GDM1 (cell line): ENCODE measurements at places on chromosomes 3 and 15.

DNA sequence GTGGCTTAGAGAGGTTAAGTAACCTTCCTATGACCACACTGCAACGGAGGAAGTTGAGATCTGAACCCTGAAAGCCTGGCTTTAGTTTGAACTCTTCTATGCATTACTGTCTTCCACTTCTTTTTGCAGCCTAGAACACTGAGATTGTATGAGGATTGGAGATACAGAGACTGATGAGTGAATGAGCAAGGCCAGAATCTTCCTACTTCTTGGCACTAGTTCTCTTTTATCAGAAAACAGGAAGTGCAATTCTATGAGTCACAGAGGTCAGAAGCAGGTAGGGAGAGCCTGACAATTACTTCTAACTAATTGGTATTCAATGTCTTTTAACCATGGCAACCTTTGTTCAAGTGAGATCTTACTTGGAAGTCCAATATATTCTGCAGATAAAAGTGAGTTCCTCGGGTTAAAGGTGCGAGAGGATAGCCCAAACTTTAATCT, 219.0 kb downstream of the SHQ1 start:
- no peak for DNase-seq

- no peak for DNase-seq
Measured at GRCh38 chr3:56468184-56469106, at the start of gene ERC2. TSS of gene ERC2 (minus strand) at chr3:56468467.

DNA sequence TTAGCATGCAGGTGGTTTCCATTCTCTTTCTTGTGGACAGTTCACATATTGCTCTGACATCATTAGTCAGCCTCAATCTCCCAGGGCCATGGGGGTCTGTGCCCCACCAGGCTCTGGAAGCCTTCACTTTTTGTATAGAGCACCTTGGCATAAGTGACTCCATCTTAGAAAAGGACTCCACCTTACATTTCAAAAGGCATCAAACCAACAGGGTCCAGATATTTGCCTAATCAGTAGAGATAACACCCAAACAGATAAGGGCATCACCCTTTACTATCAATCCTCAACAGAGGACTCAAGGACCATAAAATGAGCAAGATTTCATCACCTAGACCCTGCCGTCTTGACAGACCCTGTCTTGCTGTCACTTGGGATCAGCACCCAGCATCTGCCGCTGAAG, 35.7 kb upstream of the LCTL start:
- DNase-seq: no peak

GRCh38 chr3:186691676-186692075, 25.5 kb upstream of the KNG1 start:
- DNase-seq: no peak

GRCh38 chr3:68207327-68207726, 552.9 kb upstream of the SUCLG2 start:
- no peak for DNase-seq

GRCh38 chr3:194489736-194490612, 3.2 kb upstream of the ATP13A3 start:
- DNase-seq: no peak

DNA sequence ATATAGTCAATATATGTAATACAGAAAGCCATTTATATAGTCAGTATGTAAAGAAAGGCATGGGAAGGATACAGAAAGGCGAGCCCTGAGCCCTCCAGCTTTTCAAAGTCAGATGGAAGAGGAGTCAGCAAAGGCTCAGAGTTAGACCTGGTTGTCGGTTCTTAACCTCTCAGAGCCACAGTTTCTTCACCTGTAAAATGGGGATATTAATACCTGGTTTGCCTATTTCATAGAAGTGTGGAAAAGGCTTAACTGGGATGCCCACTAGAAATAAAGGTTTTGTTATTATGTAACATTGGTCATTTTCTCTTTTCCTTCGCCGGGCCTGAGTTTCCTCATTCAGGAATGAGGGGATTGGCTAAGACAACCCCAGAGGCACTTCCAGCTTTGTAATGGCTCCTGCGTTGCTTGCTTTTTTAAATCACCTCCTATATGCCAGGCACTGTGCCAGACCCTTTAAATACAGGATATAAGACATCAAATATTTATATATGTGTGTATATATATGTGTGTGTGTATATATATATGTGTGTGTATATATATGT, 2.4 kb downstream of the CRELD1 start:
- DNase-seq: no peak

GRCh38 chr3:13046569-13047274, 26.5 kb downstream of the IQSEC1 start:
- no peak for DNase-seq

- DNase-seq: no peak
Measured at GRCh38 chr3:79564192-79564591, 203.6 kb downstream of the ROBO1 start.

DNA sequence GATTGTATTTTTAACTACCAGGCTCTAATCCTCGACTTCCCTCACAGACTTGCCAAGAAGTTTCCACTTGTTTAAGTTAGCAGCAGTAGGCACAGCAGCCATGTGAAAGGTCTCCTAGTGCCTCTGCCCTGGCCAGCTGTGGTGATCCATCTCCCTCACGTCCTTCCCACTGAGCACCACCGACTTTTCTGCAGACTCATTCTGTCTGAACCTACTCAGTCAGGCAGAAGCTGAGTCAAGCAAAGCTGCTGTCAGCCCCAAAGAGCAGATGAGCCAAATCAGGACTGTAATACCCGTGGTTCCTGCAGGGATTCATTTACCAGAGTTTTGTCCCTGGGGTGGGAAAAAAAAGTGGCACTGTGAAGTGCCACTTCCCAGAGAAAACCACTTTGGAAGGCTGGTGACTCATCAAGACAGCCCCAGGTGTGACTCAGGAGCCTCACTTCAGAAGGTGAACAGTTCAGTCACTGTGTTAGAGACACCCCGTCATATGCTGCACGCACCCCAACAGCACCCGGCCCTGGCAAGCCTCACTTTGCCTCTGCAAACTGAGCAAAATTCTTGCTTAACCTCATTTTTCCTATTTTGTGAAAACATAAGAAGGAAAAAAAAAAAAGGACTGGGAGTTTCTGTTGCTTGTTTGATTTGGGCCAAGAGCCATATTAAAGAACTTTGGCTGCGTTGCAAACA, 76.0 kb downstream of the WWTR1 start:
- DNase-seq: no peak

- DNase-seq: no peak
Measured at GRCh38 chr3:59775106-59775505, 725.3 kb upstream of the CFAP20DC start.

DNA sequence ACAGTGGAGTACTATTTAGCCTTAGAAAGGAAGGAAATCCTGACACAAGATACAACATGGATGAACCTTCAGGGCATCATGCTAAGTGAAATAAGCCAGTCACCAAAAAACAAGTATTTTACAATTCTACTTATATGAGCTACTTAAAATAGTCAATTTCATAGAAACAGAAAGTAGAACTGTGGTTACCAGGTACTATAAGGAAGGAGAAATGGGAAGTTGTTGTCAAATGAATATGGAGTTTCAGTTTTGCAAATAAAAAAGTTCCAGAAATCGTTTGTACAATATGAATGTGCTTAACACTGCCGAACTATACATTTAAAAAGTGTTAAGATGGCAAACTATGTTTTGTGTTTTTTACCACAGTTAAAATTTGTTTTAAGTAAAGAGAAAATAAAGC, 26.8 kb downstream of the TRANK1 start:
- no peak for DNase-seq

DNA sequence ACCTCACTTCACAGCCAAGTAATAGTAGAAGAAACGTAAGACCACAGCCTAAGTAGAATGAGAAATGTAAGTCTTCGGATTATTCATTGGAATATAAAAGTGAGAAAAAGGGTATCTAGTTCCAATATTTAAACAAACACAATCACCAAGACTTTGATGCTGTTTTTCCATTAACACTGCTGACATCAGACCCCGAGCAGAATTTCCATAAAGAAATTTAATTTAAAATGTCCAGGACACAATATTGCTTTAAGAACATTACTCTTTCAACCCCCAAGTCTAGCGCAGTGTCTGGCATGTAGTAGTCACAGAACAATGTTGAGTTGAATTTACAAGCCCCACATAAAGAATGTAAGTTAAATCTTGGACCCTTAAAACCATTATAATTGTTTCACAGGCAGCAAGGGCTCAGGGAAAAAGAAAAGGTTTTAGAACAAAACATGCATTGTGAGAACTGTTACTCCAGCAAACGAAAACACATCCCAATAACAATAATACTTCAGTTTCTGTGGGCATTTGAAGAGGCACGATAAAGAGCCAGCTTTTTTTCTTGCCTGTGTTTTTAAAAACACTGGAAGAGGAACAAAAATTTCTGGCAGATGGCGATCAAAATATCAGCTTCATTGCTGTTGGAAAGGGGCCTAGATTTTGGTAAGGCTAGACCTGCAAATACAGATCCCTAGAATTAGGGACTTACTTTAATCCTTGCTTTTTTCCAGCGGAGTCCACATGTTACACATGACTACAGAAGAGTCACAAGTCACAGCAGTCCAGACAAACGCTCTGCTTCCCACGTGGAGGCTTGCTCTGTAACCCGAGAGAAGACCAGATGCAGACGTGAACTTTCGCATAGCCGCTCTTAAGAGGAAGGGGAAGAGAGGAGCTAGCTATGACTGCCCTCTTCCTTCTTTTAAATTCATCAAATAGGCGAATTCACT, 77.9 kb upstream of the IGSF10 start:
- no peak for DNase-seq

- no peak for DNase-seq
Measured at GRCh38 chr3:47874913-47875312, 72.0 kb downstream of the DHX30 start.

DNA sequence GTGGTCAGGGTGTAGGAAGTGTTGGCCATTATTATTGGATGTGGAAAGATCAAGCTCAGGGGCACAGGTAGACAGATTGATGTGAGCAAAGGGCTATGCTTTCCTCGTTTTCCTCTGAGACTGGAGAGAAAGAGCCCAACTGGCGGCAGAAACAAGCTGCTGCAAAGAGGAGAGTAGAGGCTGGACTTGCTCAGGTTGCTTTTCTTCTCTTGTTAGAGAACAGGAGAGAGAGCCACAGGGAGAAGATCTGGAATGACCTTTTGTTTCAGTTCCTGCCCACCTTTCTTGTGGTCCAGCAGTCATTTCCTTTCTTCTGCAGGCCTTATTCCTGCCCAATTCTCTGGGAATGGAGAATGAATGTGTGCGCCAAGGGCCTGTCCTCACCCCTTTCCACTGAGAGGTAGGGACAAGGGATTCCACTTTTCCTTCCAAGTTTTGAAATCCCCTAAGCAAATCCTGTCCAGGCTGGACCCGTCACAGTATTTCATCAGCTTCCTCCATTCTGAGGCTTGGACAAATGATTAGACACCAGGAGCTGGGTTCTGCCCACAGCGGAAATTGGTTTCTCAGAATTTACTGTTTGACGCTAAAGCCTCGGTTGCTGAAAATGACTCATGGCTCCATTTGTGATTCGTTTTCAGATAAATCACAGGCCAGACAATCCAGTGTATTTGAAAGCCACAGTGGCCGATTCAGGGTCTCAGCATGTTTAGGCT, 16.1 kb downstream of the ZNF80 start:
- no peak for DNase-seq

DNA sequence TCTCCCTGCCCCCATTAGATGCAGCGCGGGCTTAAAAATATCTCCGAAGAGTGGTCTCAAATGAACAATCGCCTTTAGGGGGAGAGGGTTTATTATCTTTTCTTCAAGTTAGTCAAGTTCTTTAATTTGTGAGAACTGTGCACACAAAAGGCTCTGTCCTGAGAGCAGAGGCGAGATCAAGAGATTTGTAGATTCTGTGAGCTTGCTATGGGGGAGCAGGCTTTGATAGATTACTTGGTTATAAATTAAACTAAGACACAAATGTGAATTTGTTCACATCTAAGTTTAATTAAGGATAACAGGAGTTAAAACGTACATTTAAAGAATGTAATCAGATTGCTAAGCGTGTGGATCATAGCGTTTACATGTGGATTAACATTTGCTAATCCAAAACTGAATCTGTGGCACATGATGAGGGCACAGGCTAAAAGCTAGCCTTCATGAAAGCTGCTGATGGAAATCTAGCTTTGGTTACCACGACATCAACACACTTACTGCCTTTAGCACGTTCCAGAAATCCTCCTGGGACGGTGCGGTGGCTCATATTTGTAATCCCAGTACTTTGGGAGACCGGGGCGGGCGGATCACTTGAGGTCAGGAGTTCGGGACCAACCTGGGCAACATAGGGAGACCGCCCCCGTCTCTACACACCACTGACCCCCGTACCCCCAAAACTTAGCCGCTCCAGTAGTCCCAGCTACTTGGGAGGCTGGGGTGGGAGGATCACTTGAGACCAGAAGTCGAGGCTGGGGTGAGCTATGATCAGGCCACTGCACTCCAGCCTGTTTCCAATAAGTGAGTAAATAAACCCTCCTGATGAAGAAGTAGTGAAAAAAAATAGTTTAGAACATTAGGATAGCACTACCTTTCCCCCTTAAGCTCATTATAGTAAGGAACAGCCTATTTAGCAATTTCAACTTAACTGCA, 1.0 kb upstream of the PRTG start:
- DNase-seq: no peak

DNA sequence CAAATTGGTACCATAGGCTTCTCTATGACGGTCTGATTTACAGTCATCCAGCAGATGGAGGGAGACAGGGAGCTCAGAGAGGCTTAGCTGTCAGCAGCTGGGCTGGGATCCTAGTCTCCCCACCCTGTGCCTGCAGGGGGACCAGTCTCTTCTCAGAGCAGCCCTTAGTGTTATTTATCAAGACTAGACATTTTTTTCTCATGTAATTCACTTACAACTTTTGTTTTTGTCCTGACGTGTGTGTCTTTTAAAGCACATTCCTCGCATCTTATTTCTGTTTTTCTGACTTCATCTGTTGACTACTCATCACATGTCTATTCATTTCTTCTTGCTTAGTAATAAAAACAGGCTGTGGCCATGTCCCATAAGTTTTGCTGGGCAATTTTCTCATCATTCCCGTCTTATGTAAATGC, 116.1 kb downstream of the KLF13 start:
- DNase-seq: no peak

DNA sequence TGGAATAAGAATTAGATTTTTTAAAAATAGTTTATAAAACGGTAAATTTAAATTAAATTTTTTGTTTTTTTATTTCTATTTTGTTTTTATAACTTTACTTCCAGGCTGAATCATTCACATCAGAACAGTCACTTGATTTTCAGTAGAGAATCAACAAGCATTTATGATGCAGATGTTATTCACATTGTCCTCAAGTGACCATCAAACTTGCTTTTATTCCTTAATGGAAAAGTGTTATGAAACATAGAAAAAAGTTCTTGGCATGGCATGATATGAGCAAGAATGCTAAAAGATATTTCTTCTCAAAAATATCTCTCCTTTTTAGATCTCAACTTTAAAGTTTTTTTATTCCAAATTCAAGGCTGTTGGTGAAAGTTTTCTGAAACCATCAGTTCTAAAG, 70.9 kb upstream of the TGFBR2 start:
- DNase-seq: no peak

DNA sequence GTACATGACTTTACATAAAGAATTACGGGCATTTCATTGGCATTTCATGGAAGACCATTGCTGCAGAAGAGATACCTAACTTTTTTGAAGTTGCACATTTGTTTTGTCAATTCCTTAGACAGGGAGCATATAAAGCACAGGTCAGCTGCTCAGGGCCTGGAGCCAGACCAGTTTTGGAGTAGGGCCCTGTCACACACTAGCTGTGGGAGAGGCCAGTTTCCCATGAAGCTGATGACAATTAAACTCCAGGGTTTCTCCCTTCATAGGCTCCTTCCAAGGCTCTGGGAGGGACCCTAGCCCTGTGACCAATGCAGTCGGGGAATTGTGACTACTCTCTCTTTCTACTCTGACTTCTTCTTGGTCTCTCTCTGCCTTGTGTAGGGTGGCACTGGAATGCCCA, 107.3 kb upstream of the SELENOK start:
- DNase-seq: no peak

GRCh38 chr15:79831604-79832003, 65.2 kb downstream of the MTHFS start:
- DNase-seq: no peak

- no peak for DNase-seq
Measured at GRCh38 chr15:90970274-90970673, 15.6 kb downstream of the RCCD1 start.
